ENCODE measurements at places on chromosomes 2 and 18. TPM values are rescaled to one million over a fixed set of nuclear protein-coding genes. Genes with fewer than 3 reads are reported as not detected.

GRCh38 chr2:5190023-5190422, 502.2 kb upstream of the SOX11 start:
- H3K4me1 ChIP-seq: no peaks in the 10 kb centered on the region
- H3K27me3 ChIP-seq: no peaks in the 10 kb centered on the region
- no peaks in the 10 kb centered on the region for H3K36me3 ChIP-seq
- H3K27ac ChIP-seq: no peak overlapping the region

- H3K4me3 ChIP-seq: no peak overlapping the region
- no peaks in the 10 kb centered on the region for H3K36me3 ChIP-seq
- H3K27me3 ChIP-seq: peaks cover 46% of the 10 kb centered on the region
- DNase-seq: no peak
- H3K4me1 ChIP-seq: no peaks in the 10 kb centered on the region
Observed at GRCh38 chr2:143140864-143141661, 11.8 kb downstream of the ARHGAP15 start.

DNA sequence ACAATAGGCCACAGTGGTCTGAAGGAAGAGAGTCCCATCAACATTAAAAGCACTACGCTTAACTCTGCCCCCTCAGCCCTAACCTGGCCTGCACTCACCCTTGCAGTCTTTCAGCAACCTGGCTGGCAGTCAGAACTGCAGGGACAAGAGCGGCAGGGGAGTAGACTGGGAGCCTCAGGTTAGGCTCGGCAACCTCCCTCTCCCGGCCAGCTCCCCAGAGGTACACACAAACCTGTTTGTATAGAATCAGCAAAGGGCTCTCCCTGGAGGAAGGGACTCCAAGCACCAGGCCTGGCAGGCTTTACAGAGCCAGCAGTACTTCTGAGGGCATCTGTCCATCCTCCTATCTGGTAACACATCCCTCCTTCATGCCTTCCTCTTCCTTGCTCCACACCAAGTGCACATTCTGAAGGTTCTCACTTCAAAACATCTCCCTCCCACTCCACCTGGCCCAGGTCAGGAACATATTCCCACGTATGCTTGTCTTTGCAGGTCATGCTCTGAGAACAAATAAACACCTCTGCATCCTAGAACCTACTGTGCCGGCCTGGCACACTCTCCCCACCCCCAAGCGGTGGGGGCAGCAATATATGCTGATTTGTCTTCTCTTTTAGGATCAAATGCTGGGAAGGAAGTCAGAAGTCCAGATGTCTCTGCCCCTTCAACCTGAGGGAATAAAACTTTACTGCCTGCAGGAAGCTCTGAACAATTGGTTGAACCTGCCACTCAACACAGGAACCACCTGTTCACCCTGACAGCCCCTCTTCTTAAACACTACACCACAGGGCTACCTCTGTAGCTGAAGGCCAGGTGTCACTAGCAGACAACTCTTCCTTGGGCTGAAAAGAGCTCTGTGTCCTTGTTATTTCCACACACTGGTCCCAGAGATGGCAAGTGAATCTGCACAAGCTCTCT, 12.6 kb upstream of the SFXN5 start:
- H3K27me3 ChIP-seq: no peaks in the 10 kb centered on the region
- H3K36me3 ChIP-seq: 0 out of 2 replicates have a peak, but pooled peaks cover 10% of the 10 kb centered on the region
- no peak overlapping the region for H3K4me3 ChIP-seq
- no peaks in the 10 kb centered on the region for H3K4me1 ChIP-seq
- DNase-seq: no peak

CEP192 gene
- total RNA-seq: 24.3 TPM

DNA sequence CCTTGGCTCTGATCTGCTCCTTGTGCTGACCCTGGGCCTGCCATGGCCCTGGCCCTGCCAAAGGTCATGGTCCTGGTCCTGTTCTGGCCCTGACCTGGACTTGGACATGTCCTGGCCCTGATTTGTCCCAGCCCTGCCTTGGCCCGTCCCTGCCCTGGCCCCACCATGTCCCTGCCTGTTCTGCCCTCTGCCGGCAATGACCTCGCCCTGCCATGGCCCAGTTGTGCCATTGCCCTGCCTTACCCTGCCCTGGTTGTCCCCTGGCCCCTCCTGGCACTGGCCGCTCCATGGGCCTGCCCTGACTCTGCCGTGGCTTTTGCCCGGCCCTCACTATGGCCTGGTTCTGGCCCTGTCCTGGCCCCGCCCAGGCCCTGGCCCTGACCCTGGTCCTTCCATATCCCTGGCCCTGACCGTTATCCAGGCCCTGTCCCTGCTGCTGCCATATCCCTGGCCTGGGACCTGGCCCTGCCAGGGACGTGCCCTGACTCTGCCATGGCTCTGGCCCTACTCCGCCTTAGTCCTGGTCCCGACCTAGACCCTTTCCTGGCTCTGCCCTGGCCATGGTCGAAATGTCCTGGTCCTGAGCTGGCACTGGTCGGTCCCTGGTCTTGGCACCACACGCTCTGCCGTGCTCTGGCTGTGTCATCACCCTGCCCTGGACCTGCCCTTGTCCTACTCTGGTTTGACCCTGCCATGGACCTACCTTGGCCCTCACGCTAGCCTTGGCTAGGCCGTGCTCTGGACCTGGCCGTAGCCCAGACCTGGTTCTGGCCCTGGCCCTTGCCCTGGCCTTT, 6.8 kb upstream of the ANKRD62 start:
- DNase-seq: no peak
- H3K27me3 ChIP-seq: no peaks in the 10 kb centered on the region
- H3K4me1 ChIP-seq: no peaks in the 10 kb centered on the region
- no peaks in the 10 kb centered on the region for H3K36me3 ChIP-seq

DYNC2LI1 gene
- total RNA-seq: 16.7 TPM

MAP3K19 gene
- total RNA-seq: not detected

DNA sequence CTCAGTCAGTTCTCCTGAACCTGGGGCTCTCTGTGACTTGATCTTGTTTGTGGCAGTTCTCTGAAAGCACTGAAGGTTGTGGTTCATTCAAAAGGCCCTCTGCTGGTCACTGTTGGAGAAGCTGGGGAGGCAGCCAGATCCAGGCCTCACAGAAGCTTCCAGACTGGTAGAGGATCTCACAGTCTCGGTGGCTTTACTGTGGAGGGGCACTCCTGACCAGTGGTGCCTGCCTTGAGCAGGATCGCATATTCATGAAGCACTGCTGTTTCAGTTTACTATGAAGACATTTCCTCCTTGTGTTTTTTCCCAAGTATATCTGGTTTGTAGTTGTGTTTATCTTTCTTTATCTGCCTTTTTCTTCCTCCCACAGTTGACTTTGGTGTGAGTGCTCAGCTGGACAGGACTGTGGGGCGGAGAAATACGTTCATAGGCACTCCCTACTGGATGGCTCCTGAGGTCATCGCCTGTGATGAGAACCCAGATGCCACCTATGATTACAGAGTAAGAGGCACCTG, 133.9 kb downstream of the MAP4K4 start:
- H3K36me3 ChIP-seq: 0 out of 2 replicates have a peak, but pooled peaks cover 5% of the 10 kb centered on the region
- no peak overlapping the region for H3K4me3 ChIP-seq

GRCh38 chr2:46273225-46273863, 23.9 kb upstream of the EPAS1 start:
- H3K36me3 ChIP-seq: no peaks in the 10 kb centered on the region
- no peak for DNase-seq

GRCh38 chr18:9825571-9826073, 60.2 kb upstream of the TXNDC2 start:
- H3K36me3 ChIP-seq: no peaks in the 10 kb centered on the region
- H3K4me1 ChIP-seq: peaks cover 72% of the 10 kb centered on the region
- DNase-seq: peak; percentile 83
- no peaks in the 10 kb centered on the region for H3K27me3 ChIP-seq

HAUS1 gene
- total RNA-seq: 46.2 TPM

DNA sequence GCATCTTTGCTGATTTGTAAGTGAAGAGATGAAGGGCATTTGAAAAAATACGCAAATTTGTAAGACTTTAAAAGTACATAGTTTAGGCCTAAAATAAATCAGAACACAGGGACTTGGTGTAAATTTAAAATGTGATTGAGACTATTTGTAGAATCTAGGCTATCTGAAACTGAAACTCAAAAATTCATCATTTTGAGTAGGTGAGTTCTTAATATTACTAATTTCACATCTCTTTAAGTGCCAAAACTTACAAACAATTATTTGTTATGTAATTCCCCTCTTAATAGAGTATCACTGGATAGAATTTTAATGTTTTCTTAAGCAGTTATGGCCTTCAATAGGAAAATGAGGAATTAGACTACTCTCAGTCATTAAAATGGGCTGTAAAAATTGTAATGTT, 14.0 kb upstream of the HRH4 start:
- no peaks in the 10 kb centered on the region for H3K4me1 ChIP-seq
- no peak for DNase-seq
- no peak overlapping the region for H3K27ac ChIP-seq

DNA sequence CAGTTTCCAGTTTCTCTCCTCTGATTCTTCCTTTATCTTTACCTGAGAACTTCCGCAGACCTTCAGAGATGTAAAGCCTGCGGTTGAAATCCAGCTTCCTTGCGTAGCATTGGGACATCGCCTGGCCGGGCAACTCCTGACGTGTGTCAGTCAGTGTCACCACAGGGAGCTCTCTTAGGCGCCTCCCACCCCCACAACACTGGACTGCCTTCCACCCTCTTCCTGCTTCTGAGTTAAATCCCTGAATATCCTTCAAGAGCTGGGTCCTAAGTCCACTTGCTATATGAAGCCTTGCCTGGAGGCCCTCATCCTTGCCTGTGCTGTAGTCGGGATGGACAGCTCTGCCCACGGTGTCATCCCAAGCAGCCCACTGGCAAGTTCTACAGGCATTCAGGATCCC, 179.4 kb downstream of the SEPTIN10 start:
- H3K27ac ChIP-seq: no peak overlapping the region
- H3K27me3 ChIP-seq: no peaks in the 10 kb centered on the region
- DNase-seq: no peak
- H3K4me3 ChIP-seq: no peak overlapping the region
- H3K36me3 ChIP-seq: no peaks in the 10 kb centered on the region

- no peak for DNase-seq
- no peaks in the 10 kb centered on the region for H3K27me3 ChIP-seq
- H3K36me3 ChIP-seq: no peaks in the 10 kb centered on the region
- no peaks in the 10 kb centered on the region for H3K4me1 ChIP-seq
- H3K4me3 ChIP-seq: no peak overlapping the region
Observed at GRCh38 chr2:165766326-165766927, 27.6 kb downstream of the GALNT3 start.

NAT8 gene
- not detected for total RNA-seq

PLB1 gene
- total RNA-seq: 0.49 TPM

GRCh38 chr2:231300722-231301076, 94.8 kb upstream of the B3GNT7 start:
- no peak overlapping the region for H3K4me3 ChIP-seq
- no peaks in the 10 kb centered on the region for H3K4me1 ChIP-seq
